Activated naive CD4-positive, alpha-beta T cell (primary cell): ENCODE measurements at places on chromosomes 4 and X.

- no peak for DNase-seq
Observed at GRCh38 chrX:150936556-150936955, 38.1 kb upstream of the CD99L2 start.

- DNase-seq: no peak
Observed at GRCh38 chr4:5683566-5683965, 24.8 kb downstream of the EVC2 start.

DNA sequence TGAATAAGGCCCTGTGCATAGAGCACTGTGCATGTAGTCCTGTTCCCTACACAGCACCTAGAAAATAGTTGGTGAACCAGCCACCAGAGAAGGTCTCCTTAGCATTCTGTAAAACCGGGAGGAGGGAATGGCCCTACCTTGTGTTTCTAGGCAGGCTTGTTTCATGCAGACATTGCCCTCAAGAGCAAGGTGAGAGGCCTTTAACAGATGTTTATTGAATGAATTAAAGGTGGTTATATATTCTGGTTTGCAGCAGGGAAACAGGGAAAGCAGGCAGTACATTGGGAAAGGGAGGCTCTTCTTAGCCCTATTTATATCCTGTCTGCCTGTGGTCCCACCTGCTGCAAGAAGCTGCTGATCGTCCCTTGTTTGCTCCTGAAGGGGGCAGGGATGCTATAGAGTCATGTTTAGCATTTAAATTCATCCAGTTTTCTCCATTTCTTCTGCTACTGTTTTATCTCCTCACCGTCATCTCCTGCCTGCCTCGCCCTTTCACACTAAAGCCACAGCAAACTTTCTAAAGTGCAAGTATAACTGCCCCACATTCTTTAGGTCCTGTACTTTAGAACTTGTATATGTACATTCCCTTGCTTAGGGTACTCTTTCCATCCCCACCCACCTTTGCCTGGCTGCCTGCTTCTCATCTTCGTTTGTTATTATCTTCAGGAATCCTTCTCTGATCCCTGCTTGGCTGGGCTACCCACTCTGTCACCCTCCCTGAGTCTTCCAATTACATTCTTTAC lies 60.3 kb downstream of the EGF start:
- DNase-seq: no peak

- DNase-seq: no peak
Observed at GRCh38 chr4:158492391-158492790, 29.3 kb upstream of the RXFP1 start.

- DNase-seq: no peak
Observed at GRCh38 chr4:145218251-145218650, 37.9 kb upstream of the OTUD4 start.

DNA sequence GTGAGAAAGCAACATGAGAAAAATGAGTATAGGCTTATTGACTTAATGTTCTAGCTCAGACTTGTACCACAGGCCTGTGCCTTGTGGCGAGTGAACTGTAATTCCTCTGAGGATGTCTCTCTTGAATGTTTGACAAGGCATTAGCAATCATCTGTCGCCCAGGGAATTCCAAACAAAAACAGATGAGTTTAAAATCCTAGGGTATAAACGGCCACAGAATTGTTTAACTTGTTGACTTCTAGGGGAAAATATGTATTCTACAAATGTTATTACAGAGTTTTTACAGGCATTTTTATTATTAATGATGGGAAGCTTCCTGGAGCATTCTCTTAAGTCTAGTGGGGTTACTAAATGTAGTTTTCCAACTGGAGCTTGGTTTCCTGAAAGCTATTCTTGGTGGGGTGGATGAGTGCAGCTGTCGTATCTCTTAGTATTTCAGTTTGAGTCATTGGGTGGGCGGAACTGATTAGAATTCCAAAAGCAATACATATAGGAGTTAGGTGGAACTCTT lies 40.6 kb downstream of the ARHGAP10 start:
- DNase-seq: no peak

- no peak for DNase-seq
Observed at GRCh38 chr4:60683973-60684372, 516.2 kb upstream of the ADGRL3 start.

DNA sequence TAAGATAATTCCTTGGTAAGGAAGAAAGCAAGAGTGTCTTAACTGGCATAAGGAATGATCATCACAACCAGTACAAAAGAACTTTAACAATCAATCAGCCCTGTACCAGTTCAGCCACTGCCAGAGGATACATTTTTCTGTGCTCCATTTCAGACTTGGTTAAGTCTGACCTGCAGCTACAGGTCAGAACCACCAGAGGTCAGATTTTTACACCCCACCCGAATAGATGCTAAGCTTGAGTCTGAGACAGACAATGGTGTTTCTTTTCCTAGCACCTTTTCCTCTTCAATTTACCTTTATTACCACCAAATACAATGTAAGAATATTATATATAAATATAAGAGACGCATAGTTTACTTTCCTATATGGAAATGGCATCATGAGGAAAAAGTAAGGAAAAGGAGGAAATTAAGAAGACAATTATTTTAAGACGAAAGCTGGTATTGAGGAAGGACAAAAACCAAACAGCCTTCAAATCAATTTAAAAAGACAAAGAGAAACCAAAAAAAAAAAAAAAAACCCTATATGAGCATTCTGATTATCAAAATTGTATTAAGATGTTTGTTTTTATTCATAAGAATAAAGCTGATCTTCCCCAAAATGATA lies 215.3 kb upstream of the TTC29 start:
- no peak for DNase-seq

GRCh38 chr4:1398681-1399507 lies 7.3 kb downstream of the NKX1-1 start:
- DNase-seq: no peak

GRCh38 chrX:50700921-50701320 lies 113.1 kb downstream of the SHROOM4 start:
- no peak for DNase-seq

DNA sequence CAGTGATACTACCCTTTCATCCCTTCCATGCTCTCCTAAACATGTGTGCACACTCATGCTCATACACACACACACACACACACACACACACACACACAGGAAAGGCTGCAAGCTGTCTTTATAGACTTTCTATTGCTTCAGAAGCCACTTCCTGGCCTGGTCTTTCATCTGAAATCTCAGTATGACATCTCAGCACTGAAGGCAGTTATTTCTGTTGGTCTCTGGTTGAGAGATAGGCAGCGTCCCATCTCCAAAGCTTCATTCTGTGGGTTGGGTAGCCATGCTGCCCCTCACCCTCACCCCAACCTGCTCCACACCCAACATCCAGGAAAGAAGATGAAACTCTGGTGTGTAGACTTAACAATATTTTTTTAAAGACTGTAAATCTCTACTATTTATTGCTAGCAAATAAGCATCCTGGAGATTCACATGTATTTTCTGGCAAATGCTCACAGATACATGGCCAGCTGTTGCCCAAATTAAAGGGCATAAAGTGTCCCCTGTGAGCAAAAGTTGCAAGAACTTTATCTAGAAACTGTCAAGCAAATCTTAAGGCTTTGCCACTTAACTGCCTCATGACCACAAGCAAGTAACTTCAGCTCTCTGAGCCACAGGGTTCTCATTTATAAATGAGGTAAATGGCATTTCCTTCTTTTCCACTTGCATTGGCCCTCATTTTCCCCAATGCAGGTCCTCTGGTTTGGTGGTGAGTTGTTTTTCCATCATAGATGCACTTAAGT lies 189.8 kb upstream of the AFF2 start:
- no peak for DNase-seq

- DNase-seq: no peak
Observed at GRCh38 chr4:6621556-6621927, 18.9 kb upstream of the MRFAP1 start.

- DNase-seq: no peak
Observed at GRCh38 chr4:147580396-147580795, 36.8 kb upstream of the TMEM184C start.

DNA sequence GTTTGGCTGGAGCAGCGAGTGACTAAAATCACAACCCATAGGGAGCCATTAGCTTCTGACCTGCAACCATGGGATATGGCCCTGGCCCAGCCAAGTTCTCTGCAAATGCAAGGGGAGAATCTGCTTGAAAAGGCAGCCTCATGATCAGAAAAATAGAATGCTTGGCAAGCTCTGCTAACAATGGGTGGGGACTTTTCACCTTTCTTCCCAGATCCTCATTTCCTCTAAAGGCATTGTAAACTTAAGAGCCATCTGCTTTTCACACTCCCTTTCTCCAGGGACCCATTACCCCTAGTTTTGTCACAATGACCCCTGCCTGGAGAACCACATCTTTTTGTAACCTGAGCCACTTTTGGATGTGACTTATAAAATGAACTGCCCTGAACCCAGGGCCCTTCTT lies 104.3 kb downstream of the PARM1 start:
- no peak for DNase-seq

DNA sequence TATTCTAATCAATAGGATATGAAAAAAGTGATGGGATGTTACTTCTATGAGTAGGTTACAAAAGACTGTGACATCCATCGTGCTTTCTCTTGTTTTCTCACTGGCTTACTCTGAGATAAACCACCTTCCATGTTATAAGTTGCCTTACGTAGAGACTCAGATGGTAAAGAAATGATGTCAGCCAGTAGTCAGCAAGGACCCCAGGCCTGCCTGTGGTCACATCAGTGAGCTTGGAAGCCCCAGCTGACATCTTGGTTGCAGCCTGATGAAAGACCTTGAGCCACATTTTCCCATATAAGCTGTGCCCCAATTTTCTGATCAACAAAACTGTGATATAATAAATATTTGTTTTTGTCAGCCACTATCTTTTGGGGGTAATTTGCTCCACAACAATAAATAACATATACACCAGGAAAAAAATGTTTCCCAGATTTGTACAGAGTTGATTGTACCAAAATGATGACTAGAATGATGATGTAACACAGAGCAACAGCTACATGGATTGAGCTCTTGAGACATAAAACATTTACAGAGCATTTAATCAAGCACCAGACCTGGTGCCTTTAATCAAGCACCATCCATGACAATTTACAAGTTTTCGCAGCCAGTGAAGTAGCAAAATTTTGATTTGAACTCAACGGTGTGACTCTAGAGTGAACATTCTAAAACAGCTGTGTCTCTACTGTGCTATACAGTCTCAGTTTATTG lies 11.2 kb upstream of the DCAF12L2 start:
- no peak for DNase-seq

GRCh38 chr4:174437749-174438148 lies 84.5 kb downstream of the HPGD start:
- DNase-seq: no peak

DNA sequence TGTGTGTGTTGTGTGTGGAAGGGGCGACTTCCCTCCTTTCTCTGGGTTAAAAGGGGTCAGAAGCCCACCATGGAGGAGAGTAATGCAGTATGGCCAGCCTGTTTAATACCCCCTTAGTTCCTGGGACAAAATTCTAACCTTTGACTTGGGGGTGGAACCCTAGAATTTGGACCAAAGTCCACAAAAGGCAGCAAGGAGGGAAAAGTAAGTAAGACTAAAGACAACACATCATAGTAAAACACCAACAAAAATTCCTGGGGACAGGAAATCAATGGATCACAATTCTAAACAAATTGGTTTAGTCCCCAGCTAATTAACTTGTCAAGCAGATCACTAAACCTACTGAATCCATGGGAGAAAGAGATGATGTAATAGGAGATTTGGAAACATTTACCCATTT lies 3.1 kb downstream of the AMOT start:
- no peak for DNase-seq

GRCh38 chr4:98659106-98659592 lies 738 bp upstream of the TSPAN5 start:
- no peak for DNase-seq

DNA sequence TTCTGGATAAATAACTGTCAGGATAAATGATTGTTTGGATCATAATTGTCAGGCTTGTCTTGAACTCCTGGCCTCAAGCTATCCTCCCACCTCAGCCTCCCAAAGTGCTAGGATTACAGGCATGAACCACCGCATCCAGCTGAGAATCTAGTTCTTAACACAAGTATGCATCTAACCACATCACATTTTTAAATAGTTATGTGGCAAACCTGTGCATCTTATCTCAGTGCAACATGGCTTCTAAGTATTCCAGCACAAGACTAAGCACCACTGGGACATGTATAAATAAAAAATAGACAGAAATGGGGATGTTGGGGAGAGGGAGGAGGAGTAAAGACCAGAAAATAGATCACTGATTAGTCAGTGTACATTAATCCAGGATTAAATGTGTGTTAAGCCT lies 74.7 kb upstream of the TBL1X start:
- DNase-seq: no peak

DNA sequence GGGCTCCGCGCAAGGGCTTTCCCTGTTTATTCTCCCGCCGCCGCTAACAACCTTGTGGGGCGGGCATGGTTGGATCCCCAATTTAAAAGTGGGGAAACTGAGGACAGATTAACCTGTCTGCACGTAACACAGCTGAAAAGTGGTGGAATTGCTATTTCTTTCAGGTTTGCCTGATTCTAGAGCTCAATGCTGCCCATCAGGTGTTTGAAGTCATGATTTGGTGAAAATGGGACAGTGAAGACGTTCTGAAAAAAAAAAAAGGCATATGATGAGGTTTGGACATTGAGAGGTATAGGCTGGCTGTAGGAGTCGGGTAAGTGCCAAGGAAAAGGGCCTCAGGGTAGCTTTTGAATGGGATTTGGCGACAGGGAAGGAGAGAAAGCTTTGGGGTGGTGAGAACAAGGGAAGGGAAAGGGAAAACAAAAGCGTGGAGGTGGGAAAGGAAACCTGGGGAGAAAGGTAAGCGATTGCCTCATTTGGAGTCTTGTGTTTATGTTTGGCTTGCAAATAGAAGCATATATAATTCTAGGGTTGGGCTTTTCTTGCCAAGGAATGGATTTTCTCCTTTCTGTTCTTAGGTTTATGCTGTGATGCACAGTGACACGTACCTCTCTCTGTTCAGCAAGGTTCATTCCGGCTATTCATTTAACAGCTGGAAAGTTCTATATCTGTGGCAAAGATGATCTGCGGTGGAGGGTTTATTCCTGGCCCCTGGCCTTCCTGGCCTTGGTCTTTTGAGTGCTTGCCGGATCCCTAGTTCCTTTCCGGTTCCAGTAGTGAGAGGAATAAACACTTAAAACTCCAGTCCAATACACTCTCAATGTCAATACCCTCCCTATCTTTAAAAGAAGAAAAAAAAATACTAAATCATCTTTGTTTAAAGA lies 2.4 kb upstream of the STIM2 start:
- DNase-seq: no peak

DNA sequence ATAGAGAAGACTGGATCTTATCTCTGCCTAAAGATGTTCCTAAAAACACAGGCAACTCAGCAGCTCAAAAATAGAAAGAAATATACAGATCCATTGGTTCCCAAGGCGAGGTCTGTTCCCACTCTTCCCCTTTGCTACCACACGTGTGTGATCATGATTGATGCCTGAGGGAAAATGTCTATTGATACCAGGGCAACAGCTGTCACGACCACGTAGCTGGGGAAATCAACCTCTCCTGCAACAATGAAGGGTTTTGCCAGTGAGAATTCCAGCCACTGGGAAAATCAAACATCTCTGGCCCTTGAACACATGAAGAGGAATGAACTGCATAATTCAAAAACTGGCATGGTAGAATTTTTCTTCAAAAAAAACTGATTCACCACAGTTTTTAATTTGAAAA lies 131.0 kb upstream of the MAP3K15 start:
- DNase-seq: no peak

- DNase-seq: no peak
Observed at GRCh38 chr4:156053174-156053573, 99.5 kb upstream of the CTSO start.

GRCh38 chrX:63686878-63687714 lies 97.9 kb downstream of the ARHGEF9 start:
- no peak for DNase-seq
